Caco-2 (cell line): ENCODE measurements at places on chromosomes 2 and 18.

DNA sequence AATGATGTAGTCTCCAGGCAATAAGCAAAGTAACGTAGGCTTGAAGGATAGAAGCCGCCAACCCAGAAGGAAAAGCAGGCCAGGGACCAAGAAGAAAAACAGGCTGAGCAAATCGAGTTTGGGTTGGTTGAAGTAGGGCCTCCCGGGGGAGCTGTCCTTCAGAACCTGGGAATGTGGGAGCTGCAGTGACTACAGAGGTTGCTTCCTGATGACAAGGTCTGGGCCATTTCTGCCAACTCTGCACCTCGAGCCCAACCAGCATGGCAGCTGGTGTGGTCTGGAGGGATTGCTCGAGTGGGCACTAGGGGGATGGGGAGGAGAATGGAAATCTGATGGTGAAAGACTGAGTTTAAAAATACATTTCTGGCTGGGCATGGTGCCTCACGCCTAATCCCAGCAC, 14.1 kb downstream of the ACMSD start:
- DNase-seq, result no peak

GRCh38 chr2:46086578-46087070, 210.6 kb upstream of the EPAS1 start:
- DNase-seq, result no peak

DNA sequence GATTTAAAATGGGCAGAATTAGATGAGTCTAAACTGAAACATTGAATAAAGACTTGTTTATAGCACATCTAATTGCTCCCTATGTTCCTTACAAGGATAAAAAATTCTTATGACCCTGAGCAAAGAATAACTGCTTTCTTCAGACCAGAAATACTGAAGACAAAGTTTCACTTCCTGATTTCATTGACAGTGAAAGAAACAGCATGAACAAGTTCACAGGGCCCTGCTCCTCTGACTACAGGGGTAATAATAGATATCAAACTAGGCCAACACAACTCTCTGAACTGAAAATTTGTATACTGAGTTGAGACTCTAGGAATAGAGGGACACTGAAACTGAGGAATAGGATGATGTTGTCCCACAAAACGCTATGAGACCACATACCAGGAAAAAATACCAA, 1383.3 kb upstream of the CDH2 start:
- DNase-seq, result no peak

GRCh38 chr18:69208545-69208944, 192.1 kb upstream of the DOK6 start:
- DNase-seq, result no peak

DNA sequence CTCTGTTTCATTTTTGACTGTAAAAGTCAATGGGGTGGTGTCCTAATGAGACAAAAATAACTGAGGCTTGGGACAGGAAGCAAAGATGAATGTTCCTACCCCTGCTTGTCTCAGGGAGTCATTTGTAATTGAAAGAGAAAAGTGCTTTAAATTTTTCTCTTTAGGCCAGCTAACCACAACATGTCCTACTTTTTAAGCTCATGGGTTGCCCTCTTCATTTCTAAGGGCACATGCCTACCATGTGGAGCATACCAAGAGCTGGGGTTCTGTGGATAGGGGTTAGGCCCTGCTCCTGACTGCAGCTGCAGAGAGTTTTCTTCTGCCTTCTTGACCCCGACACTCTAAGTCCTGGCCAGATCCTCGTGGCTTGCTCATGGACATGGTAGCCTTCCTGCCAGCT, 96.8 kb upstream of the ARL4C start:
- no peak for DNase-seq

DNA sequence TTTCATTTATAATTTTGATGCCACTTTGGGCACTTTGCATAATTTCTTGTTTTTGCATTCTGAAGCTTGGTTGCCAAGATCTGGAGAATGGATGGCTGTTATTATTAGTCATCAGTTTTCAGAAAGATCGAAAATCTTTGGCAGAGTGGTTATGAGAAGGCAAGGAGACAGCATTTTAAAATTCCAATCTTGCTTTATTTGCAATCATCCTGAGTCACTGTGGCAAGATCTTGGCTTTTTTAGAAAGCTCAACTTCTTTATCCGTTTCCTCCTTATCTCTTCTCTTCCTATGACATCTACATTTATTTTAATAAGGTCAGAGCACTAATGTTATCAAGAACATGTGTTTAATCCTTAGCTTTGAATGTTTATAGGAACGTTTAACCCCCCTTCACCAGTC, 31.1 kb upstream of the EIF2AK3 start:
- DNase-seq, result no peak

- no peak for DNase-seq
Observed at GRCh38 chr2:82857967-82858366, 1601.1 kb downstream of the SUCLG1 start.
